Activated CD4-positive, alpha-beta memory T cell treated with anti-CD3 and anti-CD28 coated beads, Interleukin-2, amount 10 ng/mL, durations not matched to agents 7 days and 5 days (primary cell): ENCODE measurements at places on chromosomes 4 and X. TPM values are rescaled to one million over a fixed set of nuclear protein-coding genes. Genes with fewer than 3 reads are reported as not detected.

GRCh38 chrX:87900320-87900908, 382.8 kb downstream of the KLHL4 start:
- H3K4me3 ChIP-seq = no peak overlapping the region
- DNase-seq = no peak
- no peak overlapping the region for H3K27ac ChIP-seq
- H3K36me3 ChIP-seq = no peaks in the 10 kb centered on the region
- no peaks in the 10 kb centered on the region for H3K4me1 ChIP-seq

DNA sequence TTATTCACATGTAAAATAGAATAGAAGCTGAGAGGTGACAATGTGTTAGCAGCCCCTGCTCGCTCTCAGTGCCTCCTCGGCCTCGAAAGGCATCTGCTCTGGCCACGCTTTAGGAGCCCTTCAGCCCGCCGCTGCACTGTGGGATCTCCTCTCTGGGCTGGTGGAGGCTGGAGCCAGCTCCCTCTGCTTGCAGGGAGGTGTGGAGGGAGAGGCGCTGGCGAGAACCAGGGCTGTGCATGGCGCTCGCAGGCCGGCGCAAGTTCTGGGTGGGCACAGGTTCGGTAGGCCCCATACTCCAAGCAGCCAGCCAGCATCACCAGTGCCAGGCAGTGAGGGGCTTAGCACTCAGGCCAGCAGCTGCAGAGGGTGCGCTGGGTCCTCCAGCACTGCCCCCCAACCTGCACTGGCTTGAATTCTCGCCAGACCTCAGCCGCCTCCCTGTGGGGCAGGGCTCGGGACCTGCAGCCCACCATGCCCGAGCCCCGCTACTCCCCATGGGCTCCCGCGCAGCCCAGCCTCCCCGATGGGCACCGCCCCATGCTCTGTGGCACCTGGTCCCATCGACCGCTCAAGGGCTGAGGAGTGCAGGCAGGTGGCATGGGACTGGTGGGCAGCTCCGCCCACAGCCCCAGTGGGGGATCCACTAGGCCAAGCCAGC, 1346.7 kb upstream of the IGFBP7 start:
- no peak overlapping the region for H3K4me3 ChIP-seq
- no peaks in the 10 kb centered on the region for H3K36me3 ChIP-seq
- no peak for DNase-seq

DNA sequence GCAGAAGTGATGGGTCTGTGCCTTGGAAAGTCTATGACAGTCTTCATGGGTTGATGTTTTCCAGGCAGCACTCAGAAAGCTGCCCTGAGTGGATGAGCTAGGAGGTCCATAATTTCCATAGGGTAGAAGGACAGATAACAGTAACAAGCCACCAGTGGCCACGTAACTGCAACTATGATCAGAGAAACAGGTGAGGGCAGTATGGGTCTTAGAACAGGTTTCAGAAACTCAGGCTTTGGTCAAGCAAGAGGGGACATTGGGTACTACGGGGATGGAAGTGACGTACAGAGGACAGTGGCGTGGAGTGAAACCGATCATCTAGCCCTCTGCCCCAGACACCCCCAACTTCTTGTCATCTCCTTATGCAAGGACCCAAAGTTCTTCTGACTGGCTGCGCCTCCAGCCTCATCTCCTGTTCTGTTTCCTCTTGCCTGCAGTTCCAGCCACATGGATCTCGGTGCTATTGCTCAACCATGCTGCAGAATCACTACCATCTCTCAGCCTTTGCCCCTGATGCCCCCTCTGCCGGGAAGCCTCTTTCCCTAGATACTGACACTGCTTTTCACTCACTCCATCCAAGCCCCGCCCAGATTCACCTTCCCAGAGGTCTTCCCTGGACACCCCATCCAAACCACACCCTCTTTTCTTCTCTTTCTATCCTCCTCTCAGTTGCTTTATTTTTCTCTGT, 123.4 kb downstream of the MFAP3L start:
- H3K36me3 ChIP-seq = no peaks in the 10 kb centered on the region
- no peak for DNase-seq
- H3K27me3 ChIP-seq = peaks cover 5% of the 10 kb centered on the region
- no peak overlapping the region for H3K27ac ChIP-seq

Gene SHISA3
- 0.60 TPM for total RNA-seq

Gene GABRG1
- total RNA-seq = not detected

Gene FAM47A
- total RNA-seq = not detected

DNA sequence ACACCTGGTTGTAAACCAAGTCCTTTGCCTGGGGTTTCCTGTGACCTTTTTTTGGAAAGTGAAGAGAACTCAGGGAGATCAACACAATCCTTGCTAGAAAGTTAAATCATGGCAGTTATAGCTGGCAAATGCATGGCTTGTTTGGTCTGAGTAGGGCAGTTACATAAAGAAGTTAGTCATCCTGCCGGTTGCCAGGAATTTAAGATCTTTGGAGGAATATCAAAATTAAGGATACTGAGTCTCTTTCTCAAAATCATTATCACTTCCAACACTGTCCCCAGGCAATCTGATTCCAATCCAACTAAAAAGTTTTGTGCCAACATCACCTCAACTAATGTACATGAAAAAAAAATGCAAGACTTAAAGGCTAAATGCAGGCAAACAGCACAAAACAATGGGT, 40.3 kb downstream of the C4orf54 start:
- no peak overlapping the region for H3K4me3 ChIP-seq
- no peaks in the 10 kb centered on the region for H3K4me1 ChIP-seq
- H3K36me3 ChIP-seq = no peaks in the 10 kb centered on the region
- H3K27ac ChIP-seq = no peak overlapping the region
- peaks cover 15% of the 10 kb centered on the region for H3K27me3 ChIP-seq

DNA sequence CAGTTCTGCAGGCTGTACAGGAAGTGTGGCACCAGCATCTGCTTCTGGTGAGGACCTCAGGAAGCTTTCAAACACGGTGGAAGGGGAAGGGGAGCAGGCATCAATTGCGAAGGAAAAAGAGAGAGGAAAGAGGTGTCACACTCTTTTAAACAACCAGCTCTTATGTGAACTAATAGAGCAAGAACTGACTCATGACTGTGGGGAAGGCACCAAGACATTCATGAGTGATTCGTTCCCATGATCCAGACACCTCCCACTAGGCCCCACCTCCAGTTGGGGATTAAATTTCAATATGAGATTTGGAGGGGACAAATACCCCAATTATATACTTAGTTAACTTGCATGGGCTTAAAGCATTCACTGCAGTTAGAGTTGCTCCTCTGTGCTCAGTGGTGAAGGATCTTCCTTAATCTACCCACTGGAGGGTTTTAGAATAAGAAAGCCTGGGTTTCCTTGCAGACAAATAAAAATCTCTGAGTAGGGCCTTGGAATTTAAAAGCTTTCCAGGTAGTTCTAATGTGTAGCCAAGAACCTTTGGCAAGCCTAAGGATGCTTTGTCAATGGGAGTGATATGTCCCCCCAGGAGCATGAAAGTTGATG, 60.0 kb downstream of the SYNPO2 start:
- no peak overlapping the region for H3K4me3 ChIP-seq
- no peaks in the 10 kb centered on the region for H3K4me1 ChIP-seq
- H3K27ac ChIP-seq = no peak overlapping the region
- peaks cover 2% of the 10 kb centered on the region for H3K27me3 ChIP-seq

DNA sequence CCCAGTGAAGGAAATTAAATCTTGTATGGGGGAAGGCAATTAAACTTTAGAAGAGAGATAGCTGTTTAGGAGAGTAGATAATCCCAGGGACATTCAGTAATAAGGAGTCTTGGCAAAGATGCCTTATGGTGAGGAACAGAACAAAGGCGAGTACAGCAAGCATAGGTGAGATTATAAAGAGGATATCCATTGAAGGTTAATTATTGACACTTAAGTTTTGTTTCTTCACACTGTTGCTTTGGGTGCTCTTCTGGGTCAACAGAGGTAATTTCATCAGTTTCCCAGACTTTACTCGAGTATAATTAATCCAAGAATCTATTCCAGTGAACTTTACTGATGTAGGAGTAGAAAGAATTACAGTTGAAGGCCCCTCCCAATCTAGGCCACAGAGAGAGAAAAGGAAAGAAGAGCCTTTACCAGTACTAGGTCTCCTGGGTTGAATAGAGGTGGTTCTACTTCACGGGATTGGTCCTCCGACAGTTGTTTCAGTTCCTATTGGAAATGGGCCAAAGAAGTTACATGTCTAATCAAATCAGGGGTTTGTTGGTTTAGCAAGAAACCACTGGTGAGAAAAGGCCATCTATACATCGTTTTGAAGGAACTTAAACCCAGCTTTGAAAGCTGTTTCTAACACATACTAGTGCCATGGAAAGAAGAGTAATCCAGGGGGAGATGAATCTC, 27.2 kb downstream of the EPGN start:
- H3K4me1 ChIP-seq = no peaks in the 10 kb centered on the region
- H3K36me3 ChIP-seq = no peaks in the 10 kb centered on the region
- H3K27me3 ChIP-seq = peaks cover 6% of the 10 kb centered on the region
- no peak for DNase-seq
- H3K4me3 ChIP-seq = no peak overlapping the region
- H3K27ac ChIP-seq = no peak overlapping the region

DNA sequence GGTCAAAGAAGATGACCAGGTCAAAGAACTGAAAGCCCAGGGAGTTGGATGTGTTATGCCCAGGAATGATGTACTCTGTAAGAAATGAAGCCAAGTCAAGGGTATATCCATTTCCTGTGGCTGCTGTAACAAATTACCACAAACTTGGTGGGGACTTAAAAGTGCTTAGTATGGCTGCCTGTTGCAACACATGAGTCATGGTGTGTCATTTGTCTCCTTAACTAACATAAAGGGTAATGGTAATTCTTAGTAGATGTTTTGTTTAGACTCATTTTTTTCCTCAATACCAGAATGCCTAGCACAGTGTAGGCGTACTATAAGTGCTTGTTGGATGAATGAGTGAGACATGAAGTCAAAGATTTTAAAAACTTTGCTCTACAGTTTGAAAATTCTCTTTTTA, 45.7 kb downstream of the SYTL5 start:
- no peaks in the 10 kb centered on the region for H3K27me3 ChIP-seq
- DNase-seq = no peak
- no peaks in the 10 kb centered on the region for H3K36me3 ChIP-seq
- peaks cover 3% of the 10 kb centered on the region for H3K4me1 ChIP-seq

DNA sequence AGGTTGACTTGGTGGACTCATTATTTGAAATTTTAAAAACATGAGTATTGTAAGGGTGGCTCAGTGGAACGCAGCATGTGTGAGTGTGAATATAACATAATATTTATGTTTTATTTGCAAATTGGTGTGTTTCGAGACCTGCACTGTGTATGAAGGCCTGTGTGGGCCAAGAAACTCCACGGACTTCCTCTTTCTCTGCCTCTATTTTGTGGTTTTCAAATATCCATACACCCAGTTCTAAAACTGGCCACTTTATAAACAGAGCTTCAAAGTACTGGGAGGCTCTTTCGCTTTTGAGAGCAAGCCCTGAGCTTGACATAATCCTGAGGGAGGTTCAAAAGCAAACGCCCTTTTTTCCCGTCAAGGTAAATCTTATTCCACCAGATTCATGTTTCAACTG, 187.7 kb downstream of the GPAT3 start:
- no peak overlapping the region for H3K4me3 ChIP-seq
- DNase-seq = no peak
- H3K4me1 ChIP-seq = no peaks in the 10 kb centered on the region
- H3K27ac ChIP-seq = no peak overlapping the region
- H3K36me3 ChIP-seq = no peaks in the 10 kb centered on the region

DNA sequence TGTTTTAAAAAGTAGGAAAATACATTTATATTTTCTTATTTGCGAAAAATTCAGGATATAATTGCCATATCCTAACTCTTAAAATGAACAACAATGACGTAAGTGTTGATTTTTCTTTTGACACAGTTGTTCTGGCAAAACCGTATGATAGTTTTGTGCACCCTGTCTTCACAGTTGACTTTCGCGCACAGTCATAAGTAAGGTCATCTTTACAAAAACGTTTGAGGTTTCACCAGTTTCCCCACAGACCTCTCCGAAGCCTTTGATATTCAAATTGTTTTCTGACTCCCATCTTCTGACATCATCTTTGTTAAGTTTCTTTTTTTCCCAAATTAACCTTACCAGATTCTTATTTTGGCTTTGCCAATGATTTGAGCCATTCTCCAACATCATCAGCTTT, 48.1 kb upstream of the ATXN3L start:
- H3K4me1 ChIP-seq = peaks cover 5% of the 10 kb centered on the region
- peaks cover 4% of the 10 kb centered on the region for H3K36me3 ChIP-seq
- no peak for DNase-seq
- H3K27ac ChIP-seq = no peak overlapping the region
- H3K27me3 ChIP-seq = no peaks in the 10 kb centered on the region

DNA sequence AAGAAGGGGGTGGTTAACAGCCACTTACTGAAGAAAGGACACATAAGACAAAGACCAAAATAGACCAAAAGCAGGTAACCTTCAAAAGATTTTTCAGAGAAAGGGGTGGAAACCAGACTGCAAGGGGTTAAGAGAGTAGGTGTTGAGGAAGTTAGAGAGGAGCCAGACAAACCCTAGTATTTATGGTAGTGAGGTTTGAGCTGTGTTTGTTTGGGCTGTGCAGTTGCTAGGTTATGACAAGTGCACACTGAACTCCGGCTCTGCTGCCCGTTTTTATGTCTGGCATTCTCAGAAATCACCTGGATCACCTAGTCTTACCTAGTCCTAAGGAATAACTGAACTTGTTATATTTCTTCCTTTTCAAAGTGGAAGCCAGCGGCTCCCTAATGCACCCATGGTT, 22.9 kb upstream of the G3BP2 start:
- H3K36me3 ChIP-seq = peaks cover 8% of the 10 kb centered on the region
- H3K27me3 ChIP-seq = no peaks in the 10 kb centered on the region
- no peak for DNase-seq
- no peak overlapping the region for H3K27ac ChIP-seq
- H3K4me1 ChIP-seq = peaks cover 22% of the 10 kb centered on the region

- H3K4me3 ChIP-seq = no peak overlapping the region
- H3K27me3 ChIP-seq = no peaks in the 10 kb centered on the region
- H3K36me3 ChIP-seq = no peaks in the 10 kb centered on the region
- no peaks in the 10 kb centered on the region for H3K4me1 ChIP-seq
Measured at GRCh38 chrX:86946569-86946968, 571.0 kb upstream of the KLHL4 start.

Gene SLC7A11
- 7.1 TPM for total RNA-seq

GRCh38 chr4:147831551-147832171, 99.8 kb downstream of the ARHGAP10 start:
- H3K27ac ChIP-seq = no peak overlapping the region
- no peak for DNase-seq
- H3K36me3 ChIP-seq = peaks cover 19% of the 10 kb centered on the region
- H3K27me3 ChIP-seq = no peaks in the 10 kb centered on the region
- H3K4me1 ChIP-seq = peaks cover 19% of the 10 kb centered on the region

- no peak overlapping the region for H3K27ac ChIP-seq
- no peak for DNase-seq
- H3K4me3 ChIP-seq = no peak overlapping the region
- H3K36me3 ChIP-seq = peaks cover 50% of the 10 kb centered on the region
- peaks cover 19% of the 10 kb centered on the region for H3K4me1 ChIP-seq
- H3K27me3 ChIP-seq = no peaks in the 10 kb centered on the region
Measured at GRCh38 chrX:47224896-47225290, 6.4 kb downstream of the CDK16 start.

Gene SSX3
- total RNA-seq = not detected

DNA sequence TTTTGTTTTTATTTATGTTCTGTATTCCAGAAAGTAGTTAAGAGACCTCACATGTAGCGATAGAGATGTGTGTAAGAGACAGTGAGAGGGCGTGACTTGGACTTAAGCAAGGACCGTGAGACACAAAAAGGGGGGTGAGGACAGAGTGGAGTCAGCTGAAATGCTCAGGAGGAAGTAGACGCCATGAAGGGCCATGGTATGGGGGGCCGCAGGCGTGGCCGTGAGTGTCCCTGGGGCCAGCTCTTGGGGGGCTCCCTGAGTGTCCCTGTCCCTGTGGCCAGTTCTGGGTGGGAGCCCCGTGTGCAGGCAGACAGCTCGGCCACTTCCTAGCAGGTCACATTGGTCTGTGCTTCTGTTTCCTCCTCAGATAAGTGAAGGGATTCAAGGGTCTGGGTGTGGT, 23.0 kb upstream of the MSANTD1 start:
- DNase-seq = no peak
- H3K36me3 ChIP-seq = peaks cover 59% of the 10 kb centered on the region
- H3K4me3 ChIP-seq = no peak overlapping the region
- no peaks in the 10 kb centered on the region for H3K27me3 ChIP-seq

Gene CENPVL1
- not detected for total RNA-seq
